ENCODE measurements at places on chromosomes 2 and 18. TPM values are rescaled to one million over a fixed set of nuclear protein-coding genes. Genes with fewer than 3 reads are reported as not detected.

GRCh38 chr2:101190747-101191516 is 39.8 kb upstream of the TBC1D8 start:
- DNase-seq = no peak

DNA sequence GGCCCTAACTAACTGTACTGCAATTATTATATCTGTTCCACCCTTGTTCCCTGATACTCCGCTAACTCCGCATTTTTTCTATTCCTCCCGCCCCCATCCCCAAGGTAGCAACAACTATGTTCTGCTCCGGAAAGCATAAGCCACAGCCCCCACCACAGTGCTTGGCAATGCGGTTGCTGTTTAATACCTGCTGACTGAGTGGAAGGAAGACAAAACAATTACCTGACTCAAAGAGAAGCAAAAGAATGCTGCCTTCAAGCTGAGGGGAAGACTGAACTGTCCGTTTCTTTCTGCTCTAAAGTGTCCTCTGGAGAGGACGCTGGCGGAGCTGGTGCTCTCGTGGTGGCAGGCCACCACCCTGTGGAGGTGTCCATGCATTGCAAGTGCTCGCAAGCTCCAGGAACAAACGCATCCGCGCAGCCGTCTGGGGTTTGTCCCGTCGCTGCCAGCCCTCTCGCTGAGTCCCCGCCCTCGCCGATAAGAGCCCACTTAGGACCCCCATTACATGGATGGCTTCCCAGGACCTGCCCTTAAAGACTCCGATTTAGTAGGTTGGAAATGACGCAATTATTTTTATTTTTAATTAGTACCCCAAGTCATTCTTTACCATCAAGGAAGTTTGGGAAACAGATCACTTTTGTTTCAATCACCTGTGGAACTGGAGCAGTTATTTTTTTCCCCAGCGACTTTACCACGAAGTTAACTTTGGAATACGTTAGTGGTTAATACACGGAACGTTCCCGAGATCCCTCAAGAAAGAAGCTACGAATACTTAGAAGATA is 1.6 kb upstream of the MYL12A start:
- DNase-seq = peak; percentile 84

LDLRAD4 gene
- total RNA-seq = 18.4 TPM

NOL4 gene
- total RNA-seq = not detected

DNA sequence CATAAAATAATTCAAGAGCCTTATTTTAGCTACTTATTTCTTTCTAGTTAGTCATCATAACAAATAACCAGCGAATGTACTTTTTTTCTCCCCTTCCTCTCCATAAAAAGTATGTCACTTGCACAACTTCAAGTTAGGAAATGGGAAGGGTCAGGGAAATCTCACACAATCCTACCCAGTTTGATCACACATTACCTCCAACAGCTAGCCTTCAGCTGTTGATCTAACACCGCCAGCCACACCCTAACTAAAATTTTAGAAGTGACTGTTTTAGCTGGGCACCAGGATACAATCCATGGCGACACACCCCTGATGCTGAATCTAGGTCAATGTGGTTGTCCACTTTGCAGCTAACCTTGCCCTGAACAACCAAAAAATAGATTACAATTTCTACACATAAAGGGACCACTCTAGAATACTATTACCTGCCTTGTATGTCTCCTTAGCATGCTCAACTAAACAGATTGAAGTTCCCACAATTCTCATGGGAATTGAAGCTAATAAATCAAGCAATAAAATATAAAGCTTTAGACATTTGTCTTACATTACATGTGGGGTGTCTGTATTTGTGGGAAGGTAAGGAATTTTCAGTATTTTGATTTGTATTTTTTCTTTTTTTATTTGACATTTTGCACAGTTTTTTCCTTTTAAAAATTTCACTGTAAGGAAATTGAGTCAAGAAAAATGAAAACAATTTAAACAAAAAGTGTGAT is 7.3 kb upstream of the COL3A1 start:
- no peak for DNase-seq

SLC14A1 gene
- total RNA-seq = 0.14 TPM

AQP12B gene
- not detected for total RNA-seq
